ENCODE measurements at places on chromosomes 4 and X. TPM values are rescaled to one million over a fixed set of nuclear protein-coding genes. Genes with fewer than 3 reads are reported as not detected.

GRCh38 chr4:124484008-124484407, 228.5 kb downstream of the ANKRD50 start:
- DNase-seq, result no peak

GRCh38 chr4:79325436-79325835, 425 bp downstream of the NAA11 start:
- DNase-seq, result no peak

DNA sequence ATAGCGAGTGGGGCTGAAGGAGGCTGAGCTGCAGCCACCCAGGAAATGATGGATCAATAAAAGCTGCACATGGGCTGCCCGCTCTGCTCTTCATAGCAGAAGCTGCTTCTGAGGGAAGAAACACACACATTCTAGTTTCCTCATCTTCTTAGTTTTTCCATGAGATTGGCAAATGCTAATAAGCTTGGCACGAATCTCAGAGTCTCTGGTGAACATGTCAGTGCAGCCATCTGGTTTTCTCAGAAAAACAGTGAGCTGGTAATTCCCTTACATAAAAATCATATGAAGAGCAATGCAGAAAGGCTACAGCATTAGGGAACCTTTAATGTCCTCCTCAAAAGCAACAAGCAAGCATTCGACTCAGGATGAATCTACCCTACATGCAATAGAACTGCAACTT, 69.9 kb downstream of the GATB start:
- no peak for DNase-seq

GRCh38 chr4:183255487-183255886, 64.6 kb downstream of the CLDN22 start:
- no peak for DNase-seq

DNA sequence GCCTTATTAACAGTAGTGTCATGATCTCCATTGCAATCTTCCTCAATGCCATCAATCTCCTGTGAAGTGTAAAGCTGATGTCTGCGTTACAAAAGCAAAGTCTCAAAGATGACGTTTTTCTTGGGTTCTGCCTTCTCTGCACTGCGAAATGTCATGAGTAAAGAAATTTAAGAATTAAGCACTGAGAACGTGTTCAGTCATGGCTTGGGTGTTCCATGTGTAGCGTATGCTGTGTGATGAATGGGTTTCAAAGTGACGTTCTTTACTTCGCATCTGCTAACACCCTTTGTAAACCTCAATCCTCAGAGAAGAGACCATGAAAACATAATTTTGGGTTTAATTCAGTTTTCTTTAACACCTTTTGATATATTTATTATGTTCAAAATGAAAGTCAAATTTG, 999 bp downstream of the NAP1L5 start:
- DNase-seq, result no peak

DNA sequence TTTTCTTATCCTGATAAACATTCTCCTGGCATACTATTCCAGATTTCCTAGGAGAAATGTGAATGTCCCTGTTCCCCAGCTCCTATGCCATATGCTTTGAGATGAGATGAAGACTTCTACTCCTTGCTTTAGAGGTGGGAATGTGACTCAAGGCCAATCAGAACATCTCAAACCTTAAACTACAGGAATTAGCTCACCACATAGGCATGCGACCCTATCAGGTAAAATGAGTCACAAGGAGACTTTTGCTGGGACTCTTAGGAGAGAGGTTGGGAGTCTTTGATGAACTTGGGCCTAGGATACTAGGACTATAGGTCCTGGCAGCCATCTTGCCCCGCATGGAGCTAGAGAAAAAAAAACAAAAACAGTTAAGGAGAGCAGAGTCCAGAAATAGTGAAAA, 5.8 kb upstream of the USO1 start:
- DNase-seq, result no peak

DNA sequence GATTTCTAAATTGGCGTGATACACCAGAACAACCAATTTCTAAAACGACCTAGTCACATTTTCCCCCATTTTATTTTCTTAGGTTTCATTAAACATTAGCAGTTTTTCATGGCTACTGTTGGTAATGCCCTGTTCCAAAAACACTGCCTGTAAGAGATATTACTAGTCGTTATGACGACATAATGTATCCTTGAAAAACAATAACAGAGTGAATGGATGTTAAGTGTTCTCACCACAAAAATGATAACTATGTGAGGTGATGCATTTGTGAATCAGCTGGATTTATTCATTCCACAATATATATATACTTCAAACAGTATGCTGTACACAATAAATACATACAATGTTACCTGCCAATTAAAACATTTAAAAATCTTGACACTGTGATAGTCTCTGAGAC, 1147.6 kb upstream of the PCDH10 start:
- no peak for DNase-seq

- no peak for DNase-seq
These were observed 12.9 kb downstream of the SH3KBP1 start for GRCh38 chrX:19874391-19875049.

- DNase-seq, result no peak
These were observed 15.0 kb upstream of the ELF4 start for GRCh38 chrX:130125091-130125874.

- DNase-seq, result no peak
These were observed 46.6 kb downstream of the FAM193A start for GRCh38 chr4:2583092-2583491.

DNA sequence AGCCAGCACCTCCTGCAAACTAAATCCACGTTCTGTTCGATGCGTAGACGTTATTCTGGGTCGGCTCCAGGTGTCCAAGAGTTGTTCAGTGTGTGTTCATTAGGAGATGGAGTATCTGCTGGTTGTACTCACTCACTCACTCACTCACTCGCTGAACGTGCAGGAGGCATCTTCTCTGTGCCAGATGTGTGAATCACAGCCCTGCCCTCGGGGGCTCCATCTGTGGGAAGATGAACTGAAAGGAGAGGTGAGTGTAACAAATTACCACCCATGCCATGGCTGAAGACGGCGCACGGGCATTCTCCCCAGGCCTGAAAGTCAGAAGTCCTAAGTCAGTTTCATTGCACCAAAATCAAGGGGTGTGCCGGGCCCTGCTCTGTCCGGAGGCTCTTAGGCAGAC, 16.1 kb downstream of the NSG1 start:
- no peak for DNase-seq

GRCh38 chr4:105808750-105809041, 86.6 kb upstream of the NPNT start:
- DNase-seq, result no peak

- no peak for DNase-seq
These were observed 52.0 kb upstream of the MTMR8 start for GRCh38 chrX:64447207-64447606.

GRCh38 chr4:61427818-61428495, 227.8 kb downstream of the ADGRL3 start:
- DNase-seq, result no peak

GRCh38 chrX:150902434-150903109, 4.1 kb upstream of the CD99L2 start:
- DNase-seq, result no peak

GRCh38 chr4:82998898-82999297, 11.7 kb downstream of the LIN54 start:
- no peak for DNase-seq

- no peak for DNase-seq
These were observed 19.8 kb downstream of the CENPVL3 start for GRCh38 chrX:51598899-51599298.

- DNase-seq, result no peak
These were observed at the start of gene LIMCH1 for GRCh38 chr4:41538017-41538733. Gene LIMCH1 (plus strand): TSS chr4:41538157. CDS start chr4:41605996, 67,839 bp downstream.

GRCh38 chrX:117957128-117957527, 159.5 kb downstream of the KLHL13 start:
- DNase-seq, result no peak

- DNase-seq, result no peak
These were observed 5.9 kb downstream of the FAM199X start for GRCh38 chrX:104172121-104172520.

GRCh38 chrX:143853488-143853887, 30.4 kb upstream of the UBE2NL start:
- no peak for DNase-seq

GRCh38 chr4:41360214-41360920, 103.6 kb downstream of the UCHL1 start:
- no peak for DNase-seq

DNA sequence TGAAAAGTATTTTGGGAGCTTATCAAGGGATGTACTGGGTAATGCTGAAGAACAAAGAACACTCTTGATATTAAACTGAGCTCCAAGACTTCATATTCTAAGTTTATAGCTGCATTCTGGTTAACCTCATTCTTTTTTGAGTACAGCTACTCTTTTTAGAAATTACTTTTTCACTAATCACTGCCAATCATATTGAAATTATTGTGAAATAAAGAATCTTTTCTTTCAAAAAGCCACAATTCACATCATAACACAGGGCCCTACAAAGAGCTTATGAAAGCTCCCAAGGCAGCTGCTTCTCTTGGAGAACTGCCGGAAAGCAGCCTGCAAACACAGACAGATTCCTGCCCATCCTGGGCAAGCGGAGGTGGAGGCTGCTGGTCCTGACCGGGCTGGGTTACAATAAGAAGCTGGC, 121.4 kb downstream of the RNF150 start:
- DNase-seq, result no peak

- DNase-seq, result no peak
These were observed 56.5 kb downstream of the ANTXR2 start for GRCh38 chr4:80016506-80016905.

DNA sequence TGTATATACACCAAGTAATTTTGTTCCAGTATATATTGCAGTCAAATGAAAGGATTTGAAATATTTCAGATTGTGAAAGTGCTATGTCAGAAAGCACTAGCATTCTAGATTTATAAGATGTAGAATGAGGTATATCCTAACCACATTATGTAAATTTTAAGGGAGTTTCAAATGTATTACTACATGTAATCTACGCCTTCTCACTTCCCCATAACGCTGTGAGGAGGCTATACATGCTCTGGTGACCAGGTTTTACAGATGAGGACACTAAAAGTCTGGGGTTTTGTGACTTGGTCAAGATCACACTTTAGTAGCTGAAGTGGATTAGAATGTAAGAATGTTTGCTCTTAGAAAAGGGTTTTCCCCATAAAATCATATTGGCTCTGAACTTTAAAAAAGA, 8.1 kb downstream of the ENPEP start:
- no peak for DNase-seq

- no peak for DNase-seq
These were observed 71.3 kb downstream of the ANKRD17 start for GRCh38 chr4:73187325-73187724.

GRCh38 chr4:8772499-8773123, 99.0 kb downstream of the HMX1 start:
- DNase-seq, result peak; percentile 63

MTMR1 gene
- total RNA-seq, result 23.6 TPM

ANKRD50 gene
- 47.2 TPM for total RNA-seq

ART3 gene
- not detected for total RNA-seq

STS gene
- total RNA-seq, result 12.1 TPM

SLC9B2 gene
- total RNA-seq, result 21.7 TPM

MAGEA10 gene
- total RNA-seq, result not detected

THOC2 gene
- 77.6 TPM for total RNA-seq

ZIC3 gene
- not detected for total RNA-seq

ADGRG4 gene
- total RNA-seq, result 0.24 TPM

NAA11 gene
- total RNA-seq, result not detected

CDS1 gene
- total RNA-seq, result 0.30 TPM

PHOX2B gene
- total RNA-seq, result not detected

TRAM1L1 gene
- total RNA-seq, result 4.1 TPM

CENPE gene
- 8.2 TPM for total RNA-seq

IL3RA gene
- 0.23 TPM for total RNA-seq

ASB12 gene
- total RNA-seq, result 0.44 TPM

Measured in chondrocyte (in vitro differentiated cells).